NCI-H510A (cell line): ENCODE measurements at places on chromosomes 7 and 10.

DNA sequence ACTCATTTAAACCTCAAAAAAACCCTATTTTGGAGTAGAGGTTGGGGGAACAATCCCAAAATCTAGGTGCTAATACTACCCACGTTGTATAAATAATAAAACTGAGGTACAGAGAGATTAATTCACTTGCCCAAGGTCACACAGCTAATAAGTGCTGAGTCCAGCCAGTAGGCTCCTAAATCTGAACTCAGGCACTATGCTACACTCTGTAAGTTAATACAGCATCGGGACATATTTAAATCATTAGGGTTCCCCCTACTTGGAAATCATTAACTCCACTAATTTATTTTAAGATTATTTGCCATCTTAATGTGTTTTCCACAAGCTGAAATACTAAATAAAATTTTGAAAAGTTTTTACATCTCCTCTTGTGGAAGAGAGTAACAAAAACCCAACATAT is 24.2 kb downstream of the PIP4K2A start:
- DNase-seq = no peak

- DNase-seq = no peak
These were observed 9.1 kb downstream of the MDFIC start for GRCh38 chr7:114930829-114931655.

GRCh38 chr7:22318376-22318775 is 38.6 kb downstream of the RAPGEF5 start:
- no peak for DNase-seq

DNA sequence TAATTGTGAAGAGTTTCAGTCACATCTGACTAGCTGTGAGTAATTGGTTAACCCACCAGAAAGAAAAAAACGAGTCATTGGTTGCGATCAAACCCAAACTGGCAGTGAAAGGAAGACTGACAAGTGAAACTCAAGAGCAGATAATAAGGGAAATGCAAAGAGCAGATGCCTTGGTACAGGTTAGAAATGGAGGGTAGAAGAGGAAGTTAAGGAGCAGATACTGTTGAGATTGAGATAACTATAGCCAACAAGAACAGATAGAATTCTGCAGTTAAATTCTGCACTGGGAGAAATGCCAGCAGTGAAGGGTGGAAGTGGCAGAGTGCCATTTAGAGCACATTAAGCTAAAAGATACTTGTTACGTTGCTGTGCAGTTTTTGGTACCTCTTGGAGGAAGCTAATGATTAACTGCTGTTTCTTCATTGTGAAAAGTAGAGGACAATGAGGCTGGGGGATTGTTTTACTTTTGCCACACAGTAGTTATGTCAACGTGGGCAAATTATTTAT is 65.8 kb downstream of the CDK13 start:
- DNase-seq = no peak

DNA sequence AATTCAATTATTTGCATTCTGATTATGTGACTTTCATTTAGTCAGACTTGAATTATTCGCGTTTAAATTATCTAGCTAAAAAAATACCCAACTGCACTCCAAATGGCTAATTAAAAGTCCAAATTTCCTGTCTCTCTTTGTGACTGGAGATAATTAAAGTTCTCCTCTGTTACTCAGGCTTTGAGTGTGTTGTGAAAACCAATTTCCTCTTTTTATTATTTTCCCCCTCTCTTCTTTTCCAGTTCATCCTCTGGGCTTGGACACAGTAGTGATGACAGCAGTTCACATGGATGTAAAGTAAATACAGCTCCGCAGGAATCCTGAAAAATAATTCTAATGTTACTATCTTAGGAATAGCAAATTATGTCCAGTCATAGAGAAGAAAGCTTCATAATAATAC is 80.6 kb downstream of the SNX10 start:
- DNase-seq = no peak

- DNase-seq = no peak
These were observed 14.6 kb upstream of the PPP2R2D start for GRCh38 chr10:131886237-131886636.

DNA sequence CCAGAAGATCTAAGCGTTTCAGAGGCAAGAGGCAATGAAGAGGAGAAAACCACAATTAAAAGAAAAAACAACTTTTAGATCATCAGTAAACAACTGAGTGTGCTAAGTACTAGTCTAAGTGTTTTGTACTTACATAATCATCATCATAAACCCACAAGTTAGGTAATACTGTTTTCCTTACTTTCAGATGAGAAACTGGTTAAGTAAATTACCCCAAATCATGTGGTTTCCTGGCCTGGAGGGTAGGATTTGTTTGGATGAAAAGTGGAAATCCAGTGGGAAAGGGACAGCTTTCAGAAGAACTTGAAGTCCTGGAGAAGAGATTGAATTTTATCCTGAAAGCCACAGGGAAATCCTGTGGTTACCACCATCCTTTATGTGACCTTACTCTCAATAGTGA is 463.3 kb downstream of the LRMDA start:
- DNase-seq = no peak

GRCh38 chr10:326894-327635 is 191.8 kb downstream of the ZMYND11 start:
- DNase-seq = no peak

DNA sequence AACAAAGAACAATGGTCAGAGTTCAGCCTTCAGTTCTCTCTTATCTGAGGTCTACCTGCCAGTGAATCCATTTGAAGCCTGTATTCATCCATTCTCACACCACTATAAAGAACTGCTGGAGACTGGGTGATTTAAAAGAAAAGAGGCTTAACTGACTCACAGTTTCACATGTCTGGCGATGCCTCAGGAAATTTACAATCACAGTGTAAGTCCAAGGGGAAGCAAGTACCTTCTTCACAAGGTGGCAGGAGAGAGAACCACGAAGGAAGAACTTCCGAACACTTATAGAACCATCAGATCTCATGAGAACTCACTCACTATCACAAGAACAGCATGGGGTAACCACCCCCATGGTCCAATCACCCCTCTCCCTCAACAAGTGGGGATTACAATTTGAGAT is 33.0 kb upstream of the SLC25A13 start:
- no peak for DNase-seq

- DNase-seq = no peak
These were observed 130.2 kb downstream of the SAMD9 start for GRCh38 chr7:92987538-92987937.

GRCh38 chr10:48363617-48364355 is 57.3 kb downstream of the MAPK8 start:
- peak; percentile 17 for DNase-seq

GRCh38 chr7:156661637-156662036 is 21.1 kb downstream of the RNF32 start:
- no peak for DNase-seq
